ENCODE measurements at places on chromosomes 1 and 21.

- DNase-seq: no peak
These were observed 7.5 kb upstream of the TOMM20 start for GRCh38 chr1:235136111-235136510.

GRCh38 chr1:81802707-81803430 is 2.1 kb downstream of the ADGRL2 start:
- peak; percentile 28 for DNase-seq

DNA sequence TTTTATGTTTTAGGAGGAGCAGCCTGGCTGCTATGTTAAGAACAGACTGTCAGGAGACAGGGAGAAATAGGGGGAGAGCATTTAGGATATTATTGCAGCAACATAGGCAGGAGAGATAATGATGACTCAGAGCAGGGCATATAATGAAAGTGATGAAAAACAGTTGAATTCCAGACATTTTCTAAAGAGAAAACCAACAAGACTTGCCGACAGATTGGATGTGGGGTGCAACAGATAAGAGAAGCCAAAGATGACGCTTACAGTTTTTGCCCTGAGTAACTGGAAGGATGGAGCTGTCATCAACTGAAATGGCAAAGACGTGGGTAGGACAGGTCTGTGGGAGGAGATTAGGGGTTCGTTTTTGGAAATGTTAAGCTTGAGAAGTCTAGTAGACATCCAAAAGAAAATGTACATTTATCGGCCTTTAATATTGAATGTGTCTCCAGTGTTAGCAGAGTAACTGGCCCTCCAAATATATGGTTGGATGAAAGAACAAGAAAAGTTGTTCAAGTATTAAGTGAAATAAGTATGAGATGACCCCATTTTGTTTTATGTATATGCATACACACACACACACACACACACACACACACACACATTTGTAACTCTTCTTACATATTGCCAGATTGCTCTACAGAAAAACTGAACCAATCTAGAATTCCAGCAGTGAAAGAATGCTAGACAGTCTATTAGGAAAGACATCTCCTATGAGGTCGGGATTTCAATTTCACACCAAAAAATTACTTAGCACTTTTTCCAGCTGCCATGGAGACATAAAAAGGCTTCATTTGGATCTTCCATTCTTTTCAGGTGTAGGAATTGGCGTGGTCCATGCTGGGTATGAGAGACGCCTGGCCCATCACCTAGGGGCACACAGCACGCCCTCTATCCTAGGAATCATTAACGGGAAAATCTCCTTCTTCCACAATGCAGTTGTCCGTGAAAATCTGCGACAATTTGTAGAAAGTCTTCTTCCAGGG is 17.2 kb downstream of the DNAJC16 start:
- no peak for DNase-seq

DNA sequence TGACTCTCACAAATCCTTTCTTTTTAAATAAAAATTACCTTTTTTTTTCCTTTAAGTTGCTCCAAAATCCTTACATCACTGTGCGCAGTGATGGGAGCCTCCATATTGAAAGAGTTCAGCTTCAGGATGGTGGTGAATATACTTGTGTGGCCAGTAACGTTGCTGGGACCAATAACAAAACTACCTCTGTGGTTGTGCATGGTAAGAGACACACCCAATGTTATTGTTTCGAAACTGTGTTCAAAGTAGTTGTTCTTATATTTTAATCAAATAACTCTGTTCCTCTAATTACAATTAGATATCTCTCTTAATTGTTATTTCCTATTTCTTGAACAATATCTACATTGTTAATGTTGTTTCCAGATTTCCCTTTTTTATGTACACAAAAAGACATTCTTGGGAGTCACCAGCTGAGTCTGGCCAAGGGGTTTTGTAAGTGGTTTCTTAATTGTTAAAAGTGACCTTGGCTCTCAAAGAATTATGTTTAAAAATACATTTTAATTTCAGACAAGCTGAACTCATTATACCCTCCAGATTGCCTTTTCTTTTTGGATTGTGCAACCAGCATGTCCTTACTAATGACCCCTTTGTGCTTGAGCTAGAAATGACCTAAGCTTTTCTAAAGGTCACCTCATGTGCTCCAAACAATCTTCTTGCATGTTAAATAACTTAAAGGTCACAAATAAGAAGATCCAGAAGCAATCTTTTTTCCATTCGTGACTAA is 250.1 kb downstream of the HMCN1 start:
- no peak for DNase-seq

DNA sequence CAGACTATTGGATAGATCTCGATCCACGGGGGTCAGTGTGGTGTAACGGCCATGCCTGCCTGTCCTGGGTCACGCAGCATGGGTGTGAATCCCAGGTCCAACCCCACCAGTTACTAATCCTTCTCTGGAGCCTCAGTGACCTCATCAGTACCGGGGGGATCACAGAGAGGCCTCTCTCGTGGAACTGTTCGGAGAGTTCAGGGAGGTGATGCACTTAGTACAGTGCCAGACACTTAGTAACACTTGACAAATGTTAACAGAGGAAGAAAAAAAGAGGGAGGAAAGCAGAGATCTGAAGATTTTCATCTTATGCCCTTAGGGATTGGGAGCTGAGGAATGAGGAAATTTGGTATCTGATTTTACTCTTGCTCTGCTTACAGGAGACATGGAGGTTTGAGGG is 2.9 kb downstream of the ABCA4 start:
- DNase-seq: no peak

DNA sequence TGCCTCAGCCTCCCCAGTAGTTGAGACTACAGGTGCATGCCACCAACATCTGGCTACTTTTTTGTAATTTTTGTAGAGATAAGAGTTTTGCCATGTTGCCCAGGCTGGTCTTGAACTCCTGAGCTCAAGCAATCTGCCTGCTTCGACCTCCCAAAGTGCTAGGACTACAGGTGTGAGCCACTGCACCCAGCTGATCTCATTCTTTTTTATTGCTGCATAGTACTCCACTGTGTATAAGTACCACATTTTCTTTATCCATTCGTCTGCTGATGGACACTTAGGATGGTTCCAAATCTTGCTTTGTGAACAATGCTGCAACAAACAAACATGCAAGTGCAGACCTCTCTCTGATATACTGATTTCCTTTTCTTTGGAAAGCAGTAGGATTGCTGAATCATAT is 59.5 kb downstream of the UROD start:
- DNase-seq: no peak

DNA sequence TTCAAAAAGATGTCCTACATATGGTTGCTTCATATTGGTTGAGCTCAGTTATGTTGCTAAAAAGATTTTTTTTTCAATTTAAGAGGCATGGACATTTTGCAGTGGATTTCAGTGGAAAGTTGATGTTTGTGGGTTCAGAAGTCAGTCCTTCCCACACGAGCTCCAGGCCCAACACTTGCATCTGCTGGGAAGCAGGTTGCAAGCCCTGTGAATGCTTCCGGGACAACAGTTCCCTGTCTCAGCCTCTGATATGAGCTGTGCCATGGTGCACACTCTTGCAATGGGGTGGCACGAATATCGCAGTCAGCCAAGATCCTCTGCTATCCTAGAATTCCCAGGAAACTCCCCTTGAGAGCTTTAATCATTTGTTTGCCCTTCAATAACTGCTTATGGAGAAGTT is 30.3 kb upstream of the ABCG1 start:
- no peak for DNase-seq

DNA sequence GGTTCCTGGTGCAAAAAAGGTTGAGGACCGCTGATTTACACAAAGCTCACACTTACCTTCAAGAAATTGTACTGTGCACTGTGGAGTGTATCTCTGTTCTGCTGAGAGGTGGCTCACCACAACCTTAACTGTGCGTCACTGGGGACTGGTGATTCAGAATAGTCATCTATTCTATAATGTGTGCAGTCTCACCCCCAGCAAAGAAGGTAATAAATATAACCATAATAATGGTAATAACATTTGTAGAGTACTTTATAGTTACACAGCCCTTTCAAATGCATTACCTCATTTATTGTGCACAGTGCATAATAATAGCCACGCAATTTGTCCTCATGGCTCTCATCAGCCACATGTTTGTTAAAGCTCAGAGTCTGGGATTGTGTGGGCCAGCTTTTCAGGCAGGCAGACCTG is 59.4 kb upstream of the DUSP10 start:
- no peak for DNase-seq

DNA sequence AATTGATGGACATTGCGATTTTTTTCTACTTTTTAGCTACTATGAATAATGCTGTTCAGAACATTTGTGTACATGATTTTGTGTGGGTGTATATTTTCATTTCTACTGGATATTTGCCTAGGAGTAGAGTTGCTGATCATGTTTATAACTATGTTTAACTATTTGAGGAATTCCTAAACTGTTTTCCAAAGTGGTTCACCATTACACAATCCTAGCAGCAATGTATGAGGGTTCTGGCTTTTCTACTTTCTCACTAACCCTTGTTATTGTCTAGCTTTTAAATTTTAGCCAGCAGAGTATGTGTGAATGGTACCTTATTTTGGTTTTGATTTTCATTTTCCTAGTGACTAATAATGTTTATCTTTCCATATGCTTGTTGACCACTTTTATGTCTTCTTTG is 86.2 kb downstream of the ATG4C start:
- DNase-seq: no peak

GRCh38 chr1:44554706-44555105 is 119.6 kb downstream of the TMEM53 start:
- DNase-seq: no peak

GRCh38 chr1:119611701-119612113 is 36.4 kb downstream of the ZNF697 start:
- DNase-seq: peak; percentile 56

- DNase-seq: no peak
These were observed 49.3 kb downstream of the SH3GLB1 start for GRCh38 chr1:86753700-86754099.

- no peak for DNase-seq
These were observed 751.0 kb downstream of the MRPL39 start for GRCh38 chr21:24856326-24856725.

GRCh38 chr1:80918380-80918779 is 882.4 kb upstream of the ADGRL2 start:
- DNase-seq: no peak

GRCh38 chr1:58884706-58885661 is 101.1 kb upstream of the JUN start:
- DNase-seq: peak; percentile 85

GRCh38 chr1:88302843-88303486 is 381.1 kb upstream of the PKN2 start:
- peak; percentile 29 for DNase-seq

- no peak for DNase-seq
These were observed 234.8 kb downstream of the HMCN1 start for GRCh38 chr1:185969028-185969427.

DNA sequence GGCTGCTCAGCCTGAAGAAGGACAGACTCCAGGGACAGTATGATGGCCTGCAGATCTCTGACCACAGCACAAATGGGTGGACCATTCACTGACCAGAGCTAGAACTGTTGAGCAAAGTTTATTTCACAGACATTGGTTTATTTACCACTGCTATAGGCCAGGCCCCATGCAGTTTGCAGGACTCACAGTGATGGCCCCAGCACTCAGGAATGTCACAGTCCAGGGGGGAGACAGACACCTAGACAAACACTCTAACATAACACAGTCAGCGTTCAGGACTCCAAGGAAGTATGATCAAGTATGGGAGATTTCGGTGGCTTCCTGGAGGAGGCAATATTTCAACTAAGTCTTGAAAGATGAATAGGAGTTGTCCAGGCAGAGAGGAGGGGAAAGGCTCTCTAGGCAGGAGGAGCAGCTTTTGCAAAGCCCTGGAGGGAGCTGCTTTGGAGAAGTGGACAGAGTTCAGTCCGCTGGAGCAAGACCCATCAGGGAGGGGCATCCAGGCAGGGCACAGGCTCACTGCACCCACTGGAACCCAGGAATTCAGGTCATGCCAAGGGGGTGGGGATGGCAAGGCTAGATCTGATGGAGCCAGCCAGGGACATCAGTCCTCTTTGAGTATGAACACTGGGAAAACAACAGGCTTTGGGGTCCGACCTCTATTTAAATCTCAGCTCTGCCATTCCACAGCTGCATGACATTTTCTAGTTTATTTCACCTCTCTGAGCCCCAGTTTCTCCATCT is 454.3 kb downstream of the MATN1 start:
- no peak for DNase-seq

- DNase-seq: no peak
These were observed 166.8 kb downstream of the PTPRC start for GRCh38 chr1:198805498-198806151.

GRCh38 chr21:36437745-36438128 is 42.2 kb downstream of the CLDN14 start:
- no peak for DNase-seq

DNA sequence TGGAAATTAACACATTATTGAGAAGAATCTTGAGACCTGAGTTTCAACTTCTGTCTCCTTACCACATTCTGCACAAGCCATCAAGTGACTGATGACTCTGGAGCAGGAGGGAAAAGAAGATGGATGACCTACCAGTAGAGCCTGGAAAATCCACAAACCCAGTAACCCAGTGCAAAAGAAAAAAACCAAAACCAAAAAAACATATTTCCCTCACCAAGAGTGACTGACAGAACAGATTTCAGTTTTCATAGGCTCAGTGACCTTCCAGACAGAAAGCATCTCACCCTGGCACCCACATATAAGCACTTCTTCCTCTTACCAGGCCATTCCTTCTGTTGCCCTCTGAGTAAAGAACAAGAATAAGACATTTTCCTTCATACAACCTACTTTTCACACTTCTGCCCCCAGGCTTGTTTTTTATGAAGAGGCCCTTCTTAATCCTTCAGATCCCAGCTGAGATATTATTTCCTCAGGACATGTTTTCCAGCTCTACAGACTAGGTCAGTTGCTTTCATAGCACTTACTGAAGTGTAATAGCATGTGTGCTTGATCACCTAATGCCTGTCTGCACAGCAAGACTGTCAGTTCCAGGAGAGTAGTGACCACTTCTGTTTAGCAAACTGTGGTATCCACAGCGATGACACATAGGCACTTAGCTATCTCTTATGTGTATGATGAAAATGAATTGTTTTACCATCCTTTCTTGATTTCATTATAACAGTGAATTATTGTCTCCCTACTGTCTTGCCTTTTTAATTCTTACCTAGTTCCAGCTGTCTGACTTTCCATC is 4.0 kb downstream of the TSACC start:
- no peak for DNase-seq

DNA sequence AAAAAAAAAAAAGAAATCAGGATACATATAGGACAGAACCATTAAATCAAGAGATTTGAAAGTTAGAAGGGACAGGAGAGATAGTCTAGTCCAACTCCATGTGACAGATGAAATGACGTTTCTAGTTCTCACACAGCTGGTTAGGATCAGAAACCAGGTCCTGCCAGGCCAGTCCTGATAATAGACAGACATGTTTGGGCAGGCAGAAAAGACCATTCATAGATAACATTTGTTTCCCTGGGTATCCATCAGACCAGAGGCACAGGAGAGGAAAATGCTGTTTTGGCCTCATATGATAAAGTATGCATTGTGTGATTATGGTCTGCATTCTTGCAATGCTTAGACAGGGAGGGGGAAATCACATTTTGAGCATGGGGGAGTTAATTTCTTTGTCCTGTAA is 29.3 kb downstream of the ZBTB8B start:
- DNase-seq: peak; percentile 15

GRCh38 chr21:45126204-45126626 is 51.8 kb downstream of the ADARB1 start:
- DNase-seq: no peak

GRCh38 chr21:39694750-39695149 is 50.2 kb upstream of the IGSF5 start:
- no peak for DNase-seq

Measured in NCI-H526 treated with DMSO at 0.1 percent for 48 hours (cell line).